ENCODE measurements at places on chromosomes 5 and 9.

DNA sequence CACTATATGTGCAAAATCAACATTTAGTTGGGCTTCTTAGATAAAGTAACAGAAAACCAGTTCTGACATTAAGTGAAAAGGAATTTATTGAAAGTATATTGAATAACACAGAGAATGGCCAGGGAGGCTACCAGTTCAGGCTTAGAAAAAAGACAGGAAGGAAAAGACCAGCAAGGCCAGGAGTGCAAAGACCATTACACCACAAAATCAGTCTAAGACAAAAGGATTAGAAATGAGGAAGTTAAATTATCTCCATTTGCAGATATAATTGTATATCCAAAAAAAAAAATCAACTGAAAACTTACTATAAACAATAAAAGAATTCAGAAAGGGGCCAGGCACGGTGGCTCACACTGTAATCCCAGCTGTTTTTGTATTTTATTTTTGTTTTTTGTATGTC is 4.8 kb upstream of the TEX10 start:
- DNase-seq: no peak

DNA sequence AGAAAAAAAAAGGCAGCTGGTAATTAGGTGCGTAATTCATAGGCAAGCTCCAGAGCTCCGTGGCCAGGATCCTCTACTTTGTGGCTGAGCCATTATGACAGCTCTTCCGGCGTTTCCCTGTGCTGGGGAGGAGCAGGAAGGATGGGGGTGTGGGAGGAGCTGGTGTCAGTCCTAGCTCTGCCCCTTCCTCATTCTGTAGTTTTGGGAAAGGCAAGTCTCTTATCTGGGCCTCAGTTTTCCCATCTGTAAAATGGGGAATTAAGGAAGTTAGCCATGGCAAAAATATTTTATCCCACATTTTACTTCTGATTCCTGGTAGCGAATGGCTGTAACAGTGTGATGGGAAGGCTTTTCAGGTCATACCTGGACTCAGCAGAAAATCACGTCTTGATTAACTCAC is 81.1 kb downstream of the SEC61B start:
- no peak for DNase-seq

GRCh38 chr9:129182625-129183494 is 4.8 kb upstream of the IER5L start:
- no peak for DNase-seq

GRCh38 chr5:179805529-179806249 is 977 bp downstream of the MGAT4B start:
- DNase-seq: no peak

GRCh38 chr5:24606971-24607370 is 37.8 kb downstream of the CDH10 start:
- DNase-seq: no peak

DNA sequence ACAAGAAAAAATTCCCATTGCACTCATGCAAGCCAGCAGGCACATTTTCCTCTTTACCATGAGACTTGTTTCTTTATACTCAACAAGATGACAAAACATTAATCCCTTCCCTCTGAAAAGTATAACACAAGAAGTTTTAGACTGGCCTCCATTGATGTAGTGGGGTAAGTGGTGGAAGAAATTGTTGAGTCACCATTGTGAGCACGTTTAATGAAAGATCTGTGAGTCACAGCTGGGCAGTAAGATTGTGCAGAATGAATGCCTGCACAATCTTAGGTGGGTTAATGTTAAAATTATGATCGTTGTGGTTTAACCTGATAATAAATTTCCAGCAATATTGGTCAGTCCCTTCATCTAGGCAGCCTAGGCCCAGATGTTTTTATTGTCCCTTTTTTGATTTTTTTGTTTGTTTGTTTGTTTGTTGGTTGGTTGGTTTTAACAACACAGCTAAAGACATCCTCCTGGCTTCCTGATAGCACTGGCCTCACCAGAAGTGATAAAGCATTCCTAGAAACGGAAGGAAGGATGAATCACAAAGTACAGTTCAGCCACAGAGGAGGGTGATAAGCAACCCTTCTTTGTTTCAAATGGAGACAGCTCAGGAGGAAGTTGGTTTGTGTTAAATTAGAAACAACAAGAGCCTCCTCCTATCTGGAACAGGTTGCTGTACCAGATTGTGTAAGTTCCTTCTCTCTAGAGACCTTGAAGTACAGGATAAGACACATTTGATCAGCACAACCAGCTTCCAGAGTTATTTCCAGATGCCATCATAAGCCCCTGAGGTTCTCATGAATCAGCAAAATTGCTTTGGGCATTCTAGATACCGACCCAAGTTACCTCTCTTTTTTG is 40.3 kb downstream of the SLC24A2 start:
- no peak for DNase-seq

GRCh38 chr9:122116040-122116439 is 22.9 kb upstream of the TTLL11 start:
- no peak for DNase-seq

- no peak for DNase-seq
Observed at GRCh38 chr9:124795881-124796431, 19.0 kb downstream of the OLFML2A start.

- no peak for DNase-seq
Observed at GRCh38 chr5:147037515-147038205, 159.1 kb upstream of the PPP2R2B start.

DNA sequence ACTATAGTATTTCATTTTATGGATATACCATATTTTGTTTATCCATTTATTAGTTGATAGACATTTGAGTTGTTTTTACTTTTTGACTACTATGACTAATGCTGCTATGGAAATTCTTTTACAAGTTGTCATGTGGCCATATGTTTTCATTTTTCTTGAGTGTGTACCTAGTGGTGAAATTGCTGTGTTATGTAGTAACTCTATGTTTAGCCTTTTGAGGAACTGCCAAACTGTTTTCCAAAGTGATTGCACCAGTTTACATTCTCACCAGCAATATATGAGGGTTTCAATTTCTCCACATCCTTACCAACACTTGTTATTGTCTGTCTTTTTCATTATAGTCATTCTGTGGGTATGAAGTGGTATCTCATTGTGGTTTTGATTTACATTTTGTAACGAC is 75.4 kb downstream of the GRIA1 start:
- DNase-seq: no peak

DNA sequence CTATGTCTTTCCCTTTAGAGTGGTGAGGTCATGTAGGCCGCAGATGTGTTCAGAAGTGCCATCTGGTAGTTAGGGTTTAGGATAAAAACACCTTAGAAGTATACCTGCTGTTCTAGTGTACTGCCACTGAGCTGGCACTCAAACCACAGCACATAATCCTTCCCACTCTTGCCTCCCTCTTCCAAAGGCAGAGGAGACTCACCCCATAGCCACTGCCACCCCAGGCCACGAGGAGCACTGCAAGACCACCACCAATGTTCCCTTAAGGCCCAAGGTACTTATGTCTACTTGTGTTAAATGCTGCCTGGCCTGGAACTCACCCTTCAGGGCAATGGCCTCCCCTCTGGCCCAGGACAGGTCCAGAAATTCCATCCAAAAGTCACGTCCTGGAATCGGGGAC is 379.5 kb upstream of the EDIL3 start:
- no peak for DNase-seq

DNA sequence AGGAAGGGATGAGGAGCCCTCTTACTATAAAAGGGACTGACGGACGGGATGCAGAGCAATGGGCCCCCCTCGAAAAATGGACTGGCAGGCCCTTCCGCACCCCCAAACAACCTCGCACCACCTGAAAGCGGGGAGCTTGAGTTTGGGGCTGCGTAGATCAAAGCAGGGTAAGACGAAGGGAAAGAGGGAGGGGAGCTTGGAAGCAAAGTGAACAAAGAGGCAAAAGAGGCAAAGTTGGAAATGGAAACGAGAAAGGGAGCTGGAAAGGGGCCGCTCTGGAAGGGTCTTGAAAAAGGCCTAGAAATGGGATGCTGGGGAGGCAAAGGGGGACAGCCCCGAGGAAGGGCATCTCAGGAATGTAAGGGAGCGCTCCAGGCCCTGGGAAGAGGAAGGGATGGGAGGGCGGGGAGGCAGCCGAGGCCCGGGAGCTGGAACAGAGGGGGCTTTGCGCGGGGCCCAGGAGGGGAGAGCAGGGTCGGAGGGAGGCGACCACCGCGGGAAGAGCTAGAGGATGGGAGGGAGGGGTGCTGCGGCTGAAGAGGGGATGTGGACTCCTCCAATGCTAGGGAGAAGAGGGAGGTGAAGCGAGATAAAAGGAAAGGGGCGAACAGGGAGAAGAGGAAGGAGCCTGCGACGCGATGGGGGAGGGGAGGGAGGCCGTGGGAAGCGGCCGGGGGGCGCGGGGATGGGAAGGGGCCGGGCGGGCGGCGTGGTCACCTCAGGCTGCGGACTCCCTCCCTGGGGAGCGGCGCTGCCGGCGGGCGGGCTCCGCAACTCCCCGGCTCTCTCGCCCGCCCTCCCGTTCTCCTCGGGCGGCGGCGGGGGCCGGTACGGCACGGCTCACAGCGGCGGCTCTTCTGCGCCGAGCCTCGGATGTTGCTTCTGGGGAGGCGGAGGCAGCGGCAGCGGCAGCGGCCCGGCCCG is 577 bp downstream of the RNF145 start:
- peak; percentile 3 for DNase-seq

DNA sequence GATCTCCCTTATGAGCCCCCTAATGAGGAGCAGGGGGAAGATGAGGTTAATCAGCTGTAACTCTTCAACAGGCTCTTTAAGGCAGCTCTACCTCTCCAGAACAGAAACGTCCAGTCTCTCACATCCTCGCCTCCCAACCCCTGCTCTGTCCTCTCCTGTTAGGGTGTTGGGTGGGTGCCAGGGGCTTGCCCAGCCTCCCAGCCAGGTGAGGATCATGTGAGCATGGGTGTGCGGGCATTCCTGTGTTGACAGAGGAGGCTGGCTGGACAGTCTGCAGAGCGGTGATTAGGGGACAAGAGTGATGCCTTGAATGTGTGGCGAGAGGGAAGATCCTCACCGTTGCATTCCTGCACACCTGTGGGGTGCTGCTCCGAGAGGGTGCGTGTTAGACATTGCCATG is 51.7 kb downstream of the CCDC180 start:
- DNase-seq: no peak

Measured in stimulated activated CD8-positive, alpha-beta memory T cell treated with anti-CD3 and anti-CD28 coated beads, Interleukin-4, amount 100 ng/mL, for 1 hour (primary cell).